ENCODE measurements at places on chromosomes 11 and 22.
A peak's percentile ranks its signal among the peaks of the same experiment; 100 is the strongest.

GRCh38 chr22:41177040-41177621 lies 28.0 kb upstream of the L3MBTL2 start:
- DNase-seq, result no peak

DNA sequence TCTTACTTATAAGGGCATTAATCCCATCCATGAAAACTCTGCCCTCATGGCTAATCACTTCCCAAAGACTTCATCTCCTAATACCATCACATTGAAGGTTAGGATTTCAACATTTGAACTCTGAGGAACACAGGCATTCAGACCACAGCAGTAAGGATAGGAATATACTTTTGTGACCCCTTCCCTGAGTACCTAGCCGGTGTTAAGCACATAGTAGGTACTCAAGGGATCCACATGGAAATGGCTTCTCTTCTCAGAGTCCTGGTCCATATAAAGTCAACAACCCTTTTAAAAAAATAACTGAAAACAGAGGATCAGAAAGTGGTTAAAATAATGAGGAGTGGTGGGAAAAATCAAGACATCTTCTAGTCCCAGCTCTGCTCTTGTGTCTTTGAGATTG lies 78.0 kb downstream of the TIMP3 start:
- DNase-seq, result no peak

GRCh38 chr11:48006301-48006992 lies 26.1 kb downstream of the PTPRJ start:
- no peak for DNase-seq

DNA sequence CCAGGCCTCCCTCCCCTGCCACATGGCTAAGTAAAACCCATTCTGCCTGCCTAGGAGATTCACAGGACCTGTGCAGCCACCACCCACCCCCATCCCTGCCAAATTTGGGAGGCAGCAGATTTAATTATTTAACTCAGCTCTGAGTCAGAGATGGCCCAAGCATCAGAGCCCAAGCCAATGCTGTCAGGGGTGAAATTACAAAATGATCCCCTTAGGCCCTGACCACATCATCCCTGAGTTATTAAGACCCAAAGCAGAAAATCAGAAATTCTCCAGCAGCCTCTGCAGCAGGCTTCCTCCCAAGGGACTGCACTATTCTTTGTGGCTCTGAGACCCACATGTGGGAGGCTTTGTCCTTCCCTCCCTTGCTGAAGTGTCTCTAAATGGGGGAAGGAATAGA lies 52.8 kb upstream of the RRAS2 start:
- DNase-seq, result no peak

- DNase-seq, result peak; percentile 56
Measured at GRCh38 chr22:49632199-49633009, 195.3 kb downstream of the BRD1 start.

DNA sequence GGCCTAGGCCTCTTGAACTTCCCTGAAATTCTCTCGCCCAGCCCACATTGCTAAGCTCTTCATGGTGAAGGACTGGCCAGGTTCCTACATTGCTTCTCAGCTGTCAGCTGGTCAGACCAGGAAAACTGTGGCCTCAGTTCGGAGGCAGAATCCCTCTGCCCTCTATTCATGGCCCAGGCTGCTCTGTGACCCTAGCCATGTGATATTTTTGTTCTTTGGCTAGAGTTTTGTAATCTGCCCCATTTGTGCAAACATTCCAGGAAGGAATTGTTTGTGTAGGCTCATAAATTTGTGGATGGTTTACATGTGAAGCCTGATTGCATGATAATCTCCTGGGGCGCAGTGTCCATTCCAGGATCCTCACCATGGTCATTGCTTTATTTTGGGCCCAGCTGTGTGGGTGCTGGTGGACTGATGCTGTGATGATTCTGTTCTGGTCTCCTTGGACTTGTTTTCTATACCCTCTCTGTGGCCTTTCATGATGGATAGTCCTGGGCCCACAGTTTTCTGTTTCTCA lies 149.1 kb upstream of the E2F8 start:
- no peak for DNase-seq

DNA sequence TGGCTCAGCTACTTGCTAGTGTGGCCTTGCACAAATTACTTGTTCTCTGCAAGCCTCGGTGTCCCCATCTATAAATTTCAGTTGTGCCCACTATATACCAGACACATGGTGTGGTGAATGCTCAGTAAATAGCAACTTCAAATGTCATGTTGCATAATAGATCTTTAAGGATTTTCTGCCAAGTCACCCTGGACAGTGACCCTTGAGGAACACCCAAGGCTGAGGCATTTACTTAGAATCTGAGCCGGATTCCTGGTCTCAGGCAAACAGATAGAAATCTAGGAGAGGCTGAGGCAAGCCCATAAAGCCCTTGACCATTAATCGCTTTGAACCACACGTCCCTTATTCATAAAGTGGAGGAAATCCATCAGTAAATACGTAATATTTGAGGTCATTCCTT lies 9.7 kb downstream of the TEAD1 start:
- DNase-seq, result no peak

DNA sequence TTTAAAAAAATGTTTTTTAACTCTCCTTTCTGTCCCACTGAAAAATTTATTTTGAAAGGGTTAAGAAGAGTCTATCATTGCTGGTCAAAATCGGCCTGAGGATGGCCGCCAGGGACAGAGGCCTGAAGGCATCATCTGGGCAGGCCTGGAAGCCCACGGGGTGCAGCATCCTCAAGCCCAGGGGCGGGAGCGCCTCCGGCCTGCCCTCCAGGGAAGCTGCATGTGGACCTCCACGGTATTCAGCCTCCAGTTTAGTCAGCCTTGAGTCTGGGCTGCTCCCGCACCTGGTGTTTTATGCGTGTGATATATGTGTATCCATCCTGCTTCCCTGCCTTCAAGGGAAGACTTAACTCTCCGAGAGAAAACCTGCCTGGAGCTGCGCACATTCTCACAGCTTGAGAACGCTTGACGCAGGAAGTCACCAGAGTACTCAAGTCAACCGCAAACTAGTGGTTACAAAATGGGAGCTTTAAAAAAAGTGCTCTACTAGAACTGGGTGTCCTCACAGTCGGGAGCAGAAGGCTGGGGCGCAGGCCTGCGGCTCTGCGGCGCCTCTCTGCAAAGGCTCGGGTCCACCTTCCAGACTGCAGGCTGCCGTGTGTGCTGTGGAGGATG lies 13.6 kb upstream of the BID start:
- no peak for DNase-seq

- no peak for DNase-seq
Measured at GRCh38 chr11:76617553-76618265, 52.8 kb downstream of the LRRC32 start.

DNA sequence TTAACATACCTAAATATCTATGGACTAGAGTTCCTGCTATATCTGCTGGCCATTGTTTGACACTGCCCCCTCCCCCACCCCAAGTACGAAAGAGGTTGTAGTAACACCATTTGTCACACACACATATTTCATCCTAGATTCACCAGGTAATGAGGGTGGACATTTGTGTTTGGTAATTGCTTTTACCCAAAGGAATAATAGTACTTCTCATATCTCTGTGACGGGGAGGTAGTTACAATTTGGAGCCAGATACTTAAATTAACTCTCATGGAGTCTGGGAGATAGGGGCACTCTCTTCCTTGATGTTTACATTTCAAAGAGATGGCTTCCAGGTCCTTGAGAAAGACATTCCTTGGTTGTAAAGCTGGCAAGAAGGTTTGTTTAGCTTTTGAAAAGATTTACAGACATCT lies 38.7 kb downstream of the REXO2 start:
- DNase-seq, result no peak

DNA sequence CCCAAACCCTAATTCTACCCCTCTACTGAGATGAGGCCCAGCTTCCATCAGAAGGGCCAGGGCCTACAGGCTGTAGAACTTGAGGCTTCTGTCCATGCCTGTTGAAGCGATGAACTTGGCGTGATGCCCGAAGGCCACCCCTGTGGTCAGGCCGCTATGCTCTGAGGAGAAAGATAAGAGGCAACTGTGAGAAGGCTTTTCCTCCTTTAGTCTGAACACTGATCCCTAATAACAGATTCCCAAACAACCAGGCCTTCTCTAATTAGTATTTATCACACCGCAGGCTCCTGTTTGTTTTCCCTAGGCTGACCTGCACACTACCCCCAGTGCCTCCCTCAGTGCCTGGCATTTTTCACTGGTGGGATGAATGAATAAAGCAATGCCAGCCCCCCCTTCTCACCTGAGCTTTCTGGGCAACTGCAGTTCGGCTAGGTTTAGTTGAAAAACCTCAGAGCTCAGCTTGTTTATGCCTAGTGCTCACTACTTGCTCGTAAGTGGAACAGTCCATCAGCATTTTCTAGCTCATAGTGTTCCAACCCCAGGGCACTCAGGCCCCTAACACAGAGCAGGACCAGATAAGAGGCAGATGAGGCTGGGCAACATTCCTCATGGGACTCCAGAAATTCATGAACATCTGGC lies 15.2 kb downstream of the PRPF19 start:
- DNase-seq, result no peak

- DNase-seq, result no peak
Measured at GRCh38 chr11:93611836-93612677, 49.4 kb upstream of the CEP295 start.

DNA sequence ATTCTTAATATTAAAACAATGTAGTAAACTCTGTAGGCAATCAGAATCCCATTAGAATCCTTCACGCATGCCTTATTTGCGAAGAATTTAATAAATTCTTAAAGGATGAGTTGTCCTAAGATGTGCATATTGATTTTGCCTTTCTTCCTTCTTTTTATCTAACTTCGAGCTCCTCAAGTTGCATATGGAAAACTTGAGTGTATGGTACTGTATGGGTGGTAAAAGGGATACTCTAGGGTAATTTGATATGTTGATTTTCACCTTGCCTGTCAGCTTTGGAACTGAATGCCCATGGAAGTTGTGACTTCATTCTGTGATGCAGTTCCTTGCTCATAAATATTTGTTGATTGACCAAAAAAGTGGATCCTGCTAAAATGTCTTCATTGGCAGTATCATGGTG lies 193.8 kb downstream of the DDX10 start:
- DNase-seq, result no peak

- no peak for DNase-seq
Measured at GRCh38 chr22:35947794-35948425, 80.7 kb downstream of the RBFOX2 start.

GRCh38 chr22:29187831-29188230 lies 17.9 kb upstream of the EMID1 start:
- DNase-seq, result no peak

- DNase-seq, result no peak
Measured at GRCh38 chr22:46238541-46238940, 11.6 kb downstream of the CDPF1 start.

- no peak for DNase-seq
Measured at GRCh38 chr11:36700246-36700645, 102.2 kb upstream of the RAG2 start.

DNA sequence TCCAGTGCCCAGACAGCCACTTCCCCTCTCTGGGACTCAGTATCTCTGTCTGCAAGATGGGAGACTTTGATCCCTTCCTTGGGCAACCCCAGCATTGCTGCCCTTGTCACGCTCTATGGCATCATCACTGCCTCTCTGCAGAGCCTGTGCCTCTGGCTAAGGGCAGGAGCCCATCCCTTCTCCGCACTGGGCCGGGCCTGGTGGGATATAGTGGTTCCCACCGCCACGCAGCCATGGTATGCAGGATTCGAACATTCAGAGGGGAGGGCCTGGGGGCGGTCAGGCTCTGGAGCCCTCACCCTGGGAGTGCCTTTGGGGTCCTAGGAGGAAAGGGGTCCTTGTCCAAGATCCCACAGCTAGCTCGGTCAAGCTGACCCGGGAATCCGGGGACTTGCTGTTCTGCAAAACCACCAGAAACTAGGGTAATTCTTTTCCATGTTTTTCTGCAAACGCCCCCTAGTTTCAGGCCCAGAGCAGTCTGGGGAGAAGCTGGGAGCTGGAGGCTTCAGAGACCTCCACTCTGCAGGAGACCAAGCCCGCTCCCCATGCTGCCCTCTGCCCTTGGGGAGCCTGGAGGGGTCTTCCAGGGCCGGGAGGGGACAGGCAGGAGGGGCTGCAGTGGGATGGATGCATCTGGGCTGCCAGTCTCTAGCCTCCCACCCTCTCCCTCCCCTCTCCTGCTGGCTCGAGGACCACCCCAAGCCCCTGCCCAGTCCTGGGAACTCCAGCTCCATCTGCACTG lies 24.4 kb upstream of the CBX7 start:
- DNase-seq, result no peak

GRCh38 chr11:94934362-94934761 lies 39.0 kb downstream of the CWC15 start:
- no peak for DNase-seq

GRCh38 chr22:36856121-36856791 lies 4.5 kb upstream of the NCF4 start:
- peak; percentile 85 for DNase-seq

- peak; percentile 76 for DNase-seq
Measured at GRCh38 chr11:93225662-93226061, 27.9 kb upstream of the SLC36A4 start.

GRCh38 chr11:119790476-119790875 lies 61.5 kb upstream of the NECTIN1 start:
- no peak for DNase-seq
